ENCODE measurements at places on chromosomes 6 and 20. TPM values are rescaled to one million over a fixed set of nuclear protein-coding genes. Genes with fewer than 3 reads are reported as not detected.
A peak's percentile ranks its signal among the peaks of the same experiment; 100 is the strongest.

Gene TNFRSF6B
- total RNA-seq = not detected

Gene FNDC1
- total RNA-seq = not detected

Gene CGAS
- not detected for total RNA-seq

Gene RSPH9
- 0.04 TPM for total RNA-seq

Gene ULBP2
- not detected for total RNA-seq

Gene DACT2
- not detected for total RNA-seq

Gene TRIM31
- 0.51 TPM for total RNA-seq

Gene DEF6
- total RNA-seq = 10.0 TPM

Gene VAPB
- 39.5 TPM for total RNA-seq

Gene BHLHE23
- total RNA-seq = not detected

Gene ZC3H12D
- 2.7 TPM for total RNA-seq

- DNase-seq = peak; percentile 81
These were observed 9.1 kb downstream of the BCL2L1 start for GRCh38 chr20:31713312-31714273.

DNA sequence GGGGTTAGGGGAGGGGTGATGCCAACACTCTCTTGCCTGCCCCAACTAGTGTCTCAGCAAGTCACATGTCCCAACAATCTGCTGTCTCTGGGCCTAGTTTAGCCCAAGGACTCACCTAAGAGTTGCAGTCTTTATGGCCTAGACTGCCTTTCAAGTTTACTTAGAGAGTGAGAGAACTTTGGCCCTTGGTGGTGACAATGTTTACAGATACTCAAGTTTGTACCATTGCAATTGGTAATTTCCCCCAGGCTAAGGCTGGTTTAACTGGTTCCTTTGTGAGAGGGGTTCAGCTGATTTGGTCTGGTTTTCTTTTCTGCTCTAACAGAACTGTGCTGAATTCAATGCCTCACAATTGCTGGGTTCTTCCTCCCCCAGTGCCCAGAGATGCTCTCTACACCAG, 1279.9 kb upstream of the EYS start:
- peak; percentile 55 for DNase-seq

DNA sequence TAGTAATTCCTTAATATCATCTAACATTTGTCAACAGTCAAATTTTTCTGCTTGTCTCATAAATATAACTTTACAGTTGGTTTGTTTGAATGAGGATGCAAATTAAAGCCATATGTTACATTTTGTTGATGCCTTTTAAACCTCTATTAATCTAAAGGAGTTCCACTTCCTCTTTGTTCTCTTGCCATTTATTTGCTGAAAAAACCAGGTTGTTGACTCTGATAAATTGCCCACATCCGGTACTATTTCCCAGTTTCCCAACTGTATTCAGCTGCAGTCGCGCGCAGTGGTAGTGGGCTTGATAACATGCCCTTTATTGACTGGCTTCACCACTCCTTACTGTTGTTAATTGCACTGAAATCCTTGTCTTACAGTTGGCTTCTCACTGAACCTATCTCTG, 32.8 kb upstream of the SIRPB2 start:
- DNase-seq = no peak

DNA sequence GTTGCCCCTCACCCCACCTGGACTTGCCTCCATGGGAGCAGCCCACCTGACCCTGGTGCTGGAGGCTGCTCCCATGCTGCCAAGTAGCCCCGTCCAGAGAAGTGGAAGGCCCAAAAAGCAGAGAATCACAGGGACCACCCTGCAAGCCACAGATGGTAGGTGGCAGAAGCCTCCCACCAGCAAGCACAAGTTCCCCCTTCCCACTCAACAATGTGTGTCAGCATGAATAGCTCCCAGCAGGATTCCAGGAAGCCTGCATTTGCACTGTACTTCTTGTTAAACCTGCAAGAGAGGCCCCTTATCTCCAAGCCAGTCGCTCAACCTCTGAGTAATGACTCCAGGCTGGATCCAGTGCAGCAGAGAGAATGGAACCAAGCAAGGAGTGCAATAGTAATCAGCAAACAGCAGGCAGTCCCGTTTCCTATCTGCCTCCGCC, 180.8 kb upstream of the CST7 start:
- DNase-seq = no peak

DNA sequence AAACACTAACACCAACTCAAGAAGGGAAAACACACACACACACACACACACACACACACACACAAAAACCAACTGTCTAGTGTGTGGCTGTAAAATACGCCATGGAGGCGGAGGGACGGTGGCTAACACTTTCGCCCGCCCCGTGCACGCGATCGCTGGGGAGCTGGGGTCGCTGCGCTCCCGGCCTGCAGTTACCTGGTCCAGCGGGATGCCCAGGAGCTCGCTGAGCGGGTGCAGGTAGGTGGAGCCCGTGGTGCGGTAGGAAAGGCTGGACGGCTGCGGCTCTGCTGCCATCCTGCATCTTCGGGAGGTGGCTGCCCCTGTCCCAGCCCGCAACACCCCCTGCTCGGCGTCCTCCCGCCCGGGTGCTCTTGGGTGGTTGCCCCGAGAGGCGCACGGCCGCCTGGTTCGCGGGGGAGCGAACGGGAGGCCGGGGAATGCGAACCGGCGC, 303 bp downstream of the MBOAT1 start:
- no peak for DNase-seq

- no peak for DNase-seq
These were observed 98.0 kb downstream of the DACT2 start for GRCh38 chr6:168221497-168222079.

GRCh38 chr6:113824411-113824810, 32.7 kb upstream of the MARCKS start:
- no peak for DNase-seq

DNA sequence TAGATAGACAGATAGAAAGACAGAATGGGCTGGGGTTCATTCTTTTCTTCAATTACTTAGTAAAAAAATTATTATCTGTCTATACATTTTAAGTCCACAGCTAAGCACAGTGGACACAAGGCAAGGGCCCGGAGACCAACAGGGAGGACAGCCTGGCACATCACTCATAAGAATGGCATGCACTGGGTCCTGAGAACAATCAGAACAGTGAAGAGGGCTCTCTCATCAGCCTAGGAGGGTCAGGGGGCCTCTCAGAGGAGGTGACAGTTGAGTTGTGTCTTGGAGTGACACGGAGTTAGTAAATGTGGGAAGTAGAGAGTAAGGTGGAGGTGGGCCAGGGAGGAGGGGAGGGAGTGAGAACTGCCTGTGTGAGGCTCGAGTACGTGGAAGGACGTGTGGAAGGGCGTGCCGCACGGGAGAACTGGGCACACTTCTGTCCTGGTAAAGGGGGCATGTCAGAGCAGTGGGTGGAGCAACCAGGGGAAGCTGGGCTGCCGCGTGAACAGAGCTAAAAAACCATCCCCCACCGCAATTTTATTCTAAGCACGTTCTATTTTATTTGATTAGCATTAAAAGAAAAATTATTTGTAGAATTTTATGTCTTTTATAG, 45.1 kb upstream of the DSP start:
- no peak for DNase-seq

- DNase-seq = no peak
These were observed 14.9 kb upstream of the PANK2 start for GRCh38 chr20:3874194-3874844.

DNA sequence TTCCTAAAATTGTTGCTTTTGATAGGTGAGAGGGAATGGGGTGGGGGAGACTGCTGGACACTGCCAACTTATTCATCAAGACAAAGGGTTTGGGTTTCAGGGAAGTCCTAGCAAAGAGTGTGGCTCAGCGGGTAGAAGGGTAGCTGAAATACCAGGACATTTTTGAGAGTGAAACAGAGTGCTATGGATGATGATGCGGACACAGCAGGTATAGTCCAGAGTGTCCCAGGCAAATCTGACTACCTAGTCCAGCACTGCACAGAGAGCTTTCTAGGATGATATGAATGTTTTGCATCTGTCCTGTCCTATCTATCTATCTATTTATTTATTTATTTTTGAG, 154.3 kb downstream of the BCAS1 start:
- no peak for DNase-seq

DNA sequence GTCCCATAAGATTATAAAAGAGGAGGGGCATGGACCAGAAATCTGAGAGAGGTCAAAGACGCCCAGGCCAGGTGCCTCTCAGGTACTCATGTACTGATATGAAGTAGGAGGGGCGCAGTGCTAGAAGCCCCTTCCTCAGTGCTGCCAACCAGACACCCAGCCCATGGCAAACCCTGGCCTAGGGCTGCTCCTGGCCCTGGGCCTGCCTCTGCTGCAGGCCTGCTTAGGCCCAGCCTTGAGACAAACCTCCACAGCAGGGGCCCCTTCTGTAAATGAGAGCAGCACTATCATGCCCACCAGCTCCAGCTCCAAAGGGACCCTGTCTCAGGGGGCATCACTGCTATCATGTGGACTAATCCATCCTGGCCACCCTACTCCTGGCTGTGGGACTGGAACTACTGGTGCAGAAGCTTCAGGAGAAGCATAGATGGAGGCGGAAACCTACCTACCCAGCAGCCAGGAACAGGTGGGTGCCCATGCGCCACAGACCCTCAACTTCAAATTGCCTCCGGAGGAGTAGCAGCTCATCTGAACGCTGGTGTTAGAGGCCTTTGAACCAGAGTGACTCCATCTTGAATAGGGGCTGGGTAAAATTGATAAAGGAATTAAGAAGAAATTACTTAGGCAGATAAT, 72.4 kb upstream of the LGSN start:
- DNase-seq = no peak

GRCh38 chr6:145189836-145190235, 545.5 kb downstream of the EPM2A start:
- no peak for DNase-seq

GRCh38 chr6:45609141-45609638, 231.5 kb upstream of the SUPT3H start:
- no peak for DNase-seq

GRCh38 chr20:25444556-25444955, 37.1 kb downstream of the GINS1 start:
- DNase-seq = no peak

DNA sequence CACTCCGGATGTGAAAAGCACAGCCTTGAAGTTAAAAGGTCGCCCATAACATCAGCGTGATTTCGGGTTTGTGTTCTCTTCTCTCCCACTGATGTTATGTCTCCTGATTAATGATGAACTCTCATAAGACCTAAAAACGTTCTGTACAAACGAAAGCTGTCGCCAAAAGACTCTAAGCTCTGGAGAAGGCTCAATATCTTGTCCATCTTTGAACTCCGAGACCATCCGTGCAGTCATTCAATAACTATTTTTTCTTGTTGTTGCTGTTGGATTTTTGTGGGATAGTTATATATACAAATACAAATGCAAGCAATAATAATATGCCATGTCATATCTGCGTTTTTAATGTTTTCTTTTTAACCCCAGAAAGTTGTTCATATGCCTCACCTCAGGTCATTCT, 291.8 kb upstream of the MARCKS start:
- no peak for DNase-seq

DNA sequence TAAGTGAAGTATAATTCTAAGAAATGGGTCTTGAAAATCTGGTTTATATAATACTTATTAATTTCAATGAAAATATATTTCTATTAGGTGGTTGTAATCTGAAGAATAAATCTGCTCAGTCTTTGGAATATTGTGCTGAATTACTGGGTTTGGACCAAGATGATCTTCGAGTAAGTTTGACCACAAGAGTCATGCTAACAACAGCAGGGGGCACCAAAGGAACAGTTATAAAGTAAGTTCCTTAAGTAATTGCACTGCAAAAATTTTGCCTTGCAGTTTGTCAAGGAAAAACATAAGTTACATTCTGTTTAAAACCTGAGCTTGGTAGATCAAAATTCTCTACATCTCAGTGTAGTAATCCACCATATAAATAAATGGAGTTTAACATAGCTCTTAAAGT, 106.0 kb downstream of the MYO6 start:
- peak; percentile 59 for DNase-seq

DNA sequence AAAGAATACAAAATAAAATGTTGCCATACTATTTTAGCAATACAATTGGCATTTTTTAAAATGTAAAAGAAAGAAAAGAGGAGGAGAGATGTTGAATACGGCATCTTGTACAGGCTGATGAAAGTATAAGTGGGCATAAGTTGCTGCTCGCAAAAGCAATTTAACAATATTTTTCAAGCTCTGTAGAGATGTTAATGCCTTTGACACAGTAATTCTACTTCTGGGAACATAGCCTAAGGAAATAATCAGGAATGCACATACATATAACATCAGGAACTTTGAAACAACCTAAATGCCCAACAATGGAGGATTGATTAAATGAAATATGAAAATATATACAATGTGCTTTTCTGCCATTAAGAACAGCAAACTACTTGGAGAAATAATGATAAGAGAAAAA, 80.2 kb downstream of the LRRC1 start:
- DNase-seq = no peak

DNA sequence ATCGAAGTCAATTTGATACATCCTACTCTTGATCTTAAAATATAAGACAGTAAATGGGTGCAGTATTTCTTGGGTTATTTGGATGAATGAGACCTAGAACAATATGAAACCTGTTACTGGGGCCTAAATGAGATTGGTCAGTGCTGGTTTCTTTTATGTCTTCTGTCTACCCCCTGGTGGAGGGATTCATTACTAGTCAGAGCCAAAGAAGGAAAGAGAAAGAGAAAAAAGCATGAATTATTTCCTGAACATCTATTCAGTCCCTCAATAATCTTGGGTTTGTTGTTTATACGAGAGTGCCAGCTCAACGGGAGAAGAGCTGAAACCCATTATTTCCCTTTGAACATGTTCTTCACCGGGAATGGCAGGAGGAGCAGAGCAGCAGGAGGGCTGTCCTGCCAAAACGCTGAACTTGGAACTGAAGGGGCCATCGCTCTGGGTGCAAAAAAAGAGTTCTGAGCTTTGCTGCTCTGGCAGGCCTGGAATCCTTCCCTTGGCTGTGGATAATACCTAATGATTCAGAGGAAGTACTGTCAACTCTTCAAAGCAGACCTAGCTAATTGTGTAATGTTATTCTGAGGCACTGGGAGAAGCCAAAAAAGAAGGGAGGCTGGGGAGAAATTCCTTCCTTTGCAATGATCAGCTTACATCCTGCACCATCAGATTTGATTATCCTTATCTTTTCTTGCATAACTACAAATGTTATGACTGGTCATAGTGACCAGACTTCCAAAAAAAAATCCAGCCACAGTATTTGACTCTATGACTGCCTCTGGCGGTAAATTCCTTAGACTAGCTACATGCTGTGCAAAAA, 72.0 kb downstream of the BLOC1S5 start:
- DNase-seq = peak; percentile 69

- no peak for DNase-seq
These were observed 71.5 kb downstream of the PPP1R3G start for GRCh38 chr6:5156627-5157026.

- DNase-seq = no peak
These were observed 57.4 kb upstream of the MPC1 start for GRCh38 chr6:166440106-166440505.
